ENCODE measurements at places on chromosomes 12 and 14.

DNA sequence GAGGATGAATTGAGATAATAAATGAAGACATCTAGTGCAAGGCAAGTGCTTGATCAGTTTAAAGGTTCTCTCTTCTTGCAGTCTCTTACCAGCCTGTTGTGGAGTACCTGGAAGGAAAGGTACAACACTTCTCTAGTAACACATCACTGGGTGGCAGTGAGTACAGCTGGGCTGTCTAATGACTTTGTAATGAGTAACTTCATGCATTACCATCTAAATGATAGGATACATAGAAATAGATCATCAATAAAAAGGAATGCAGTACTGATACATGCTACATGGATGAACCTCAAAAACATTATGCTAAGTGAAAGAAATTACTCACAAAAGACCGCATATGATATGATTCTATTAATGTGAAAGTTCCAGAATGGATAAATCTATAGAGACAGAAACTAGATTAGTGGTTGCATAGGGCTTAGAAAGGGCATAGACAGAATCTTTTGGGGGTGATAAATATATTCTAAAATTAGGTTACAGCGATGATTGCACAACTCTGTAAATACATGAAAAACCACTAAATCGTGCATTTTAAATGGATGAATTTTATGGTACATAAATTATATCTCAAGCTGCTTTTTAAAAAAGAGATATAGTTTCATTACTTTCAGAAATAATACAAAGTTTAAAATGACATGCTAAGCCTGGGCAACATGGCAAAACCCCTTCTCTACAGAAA is 224.4 kb downstream of the CHST11 start:
- no peak for DNase-seq

DNA sequence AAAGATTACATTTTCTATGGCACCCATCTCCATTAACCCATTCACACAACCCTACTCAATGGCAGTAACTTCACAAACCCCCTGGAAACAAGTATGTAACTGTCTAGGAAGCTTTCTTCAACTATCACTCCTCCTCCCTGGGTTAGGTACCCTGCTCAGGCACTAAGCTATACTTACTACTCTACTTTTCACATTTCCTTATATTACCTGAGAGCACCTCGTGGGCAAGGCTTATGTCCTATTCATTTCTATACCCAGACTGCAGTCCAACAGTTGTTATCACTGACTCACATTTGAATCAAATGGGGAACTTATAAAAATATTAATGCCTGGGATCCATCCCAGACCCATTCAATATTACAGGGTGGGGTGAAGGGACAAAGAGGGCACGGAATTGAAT is 4.6 kb downstream of the PAWR start:
- no peak for DNase-seq

- no peak for DNase-seq
These were observed 90.7 kb upstream of the ATP2B1 start for GRCh38 chr12:89799316-89799715.

DNA sequence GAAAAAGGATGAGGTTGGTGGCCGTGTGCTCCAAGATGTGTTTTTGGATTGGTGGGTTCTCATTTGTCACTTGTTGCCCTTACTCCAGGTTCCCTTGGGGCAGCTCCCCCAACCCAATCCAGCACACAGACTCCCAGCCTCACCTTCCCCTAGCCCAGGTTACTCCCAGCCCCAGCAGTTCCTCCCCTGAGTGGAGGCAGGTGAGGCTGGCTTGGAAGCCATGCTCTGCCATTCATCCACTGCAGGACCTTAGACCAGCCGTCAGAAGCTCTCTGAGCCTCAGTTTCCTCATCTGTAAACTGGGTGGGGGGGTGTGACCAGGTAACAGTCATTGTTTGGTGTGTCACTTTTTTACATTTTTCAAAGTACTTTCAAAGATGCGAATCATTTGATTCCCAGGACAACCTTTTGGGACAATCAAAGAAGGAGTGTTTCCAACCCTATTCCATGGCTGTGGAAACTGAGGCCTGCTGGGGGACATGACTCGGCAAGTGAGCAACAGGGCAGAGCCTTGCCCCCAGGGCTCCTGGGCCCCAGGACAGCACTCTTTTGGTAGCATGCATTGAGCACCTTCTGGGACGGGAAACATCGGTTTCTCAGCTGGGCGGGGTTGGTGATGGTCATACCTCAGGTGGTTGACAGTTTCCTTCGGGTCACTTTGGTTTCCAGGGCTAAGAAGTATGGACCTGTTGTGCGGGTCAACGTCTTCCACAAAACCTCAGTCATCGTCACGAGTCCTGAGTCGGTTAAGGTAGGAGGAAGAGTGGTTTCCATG is 7.2 kb downstream of the CYP46A1 start:
- no peak for DNase-seq

DNA sequence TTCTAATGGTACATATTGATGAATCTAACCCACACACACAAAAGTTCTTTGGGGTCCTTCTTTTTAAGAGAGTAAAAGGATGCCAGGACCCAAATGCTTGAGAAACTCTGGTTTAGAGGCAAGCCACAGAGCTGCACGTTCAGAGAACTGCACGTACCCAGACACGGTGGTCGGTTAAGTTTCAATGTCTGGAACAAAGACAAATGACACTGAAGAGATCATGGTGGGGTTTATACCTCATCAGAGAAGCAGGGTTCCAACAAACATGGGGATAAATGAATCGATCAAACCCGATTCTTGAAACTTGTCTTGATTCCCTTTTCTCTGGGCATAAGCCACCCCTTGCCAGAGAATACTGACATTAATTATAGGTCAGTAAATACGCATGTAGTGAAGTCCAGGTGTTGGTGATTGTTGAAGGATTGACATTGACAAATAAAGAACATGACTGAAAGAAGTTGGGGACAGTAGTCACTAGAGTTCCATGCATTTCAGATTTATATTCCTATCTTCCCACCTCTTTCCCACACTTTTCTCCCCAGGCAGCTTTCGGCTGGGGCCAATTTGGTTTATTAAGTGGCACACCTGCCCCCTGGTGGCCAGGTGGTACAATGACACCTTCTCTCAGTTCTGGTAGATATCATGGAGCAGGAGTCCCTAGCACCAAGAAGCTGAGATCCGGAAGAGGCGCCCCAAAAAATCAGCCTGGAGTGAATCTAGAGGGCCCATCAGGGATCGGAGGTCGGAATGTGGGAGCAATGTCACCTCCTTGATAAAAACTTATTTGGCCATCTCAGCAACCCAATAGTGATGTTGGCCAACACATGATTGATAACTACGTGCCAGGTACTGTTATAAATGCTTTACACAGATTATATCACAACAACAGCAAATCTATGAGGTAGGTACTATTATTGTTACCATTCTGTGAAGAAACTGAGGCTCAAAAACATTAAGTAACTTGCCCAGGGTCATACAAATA is 17.8 kb upstream of the HDAC7 start:
- peak; percentile 43 for DNase-seq

DNA sequence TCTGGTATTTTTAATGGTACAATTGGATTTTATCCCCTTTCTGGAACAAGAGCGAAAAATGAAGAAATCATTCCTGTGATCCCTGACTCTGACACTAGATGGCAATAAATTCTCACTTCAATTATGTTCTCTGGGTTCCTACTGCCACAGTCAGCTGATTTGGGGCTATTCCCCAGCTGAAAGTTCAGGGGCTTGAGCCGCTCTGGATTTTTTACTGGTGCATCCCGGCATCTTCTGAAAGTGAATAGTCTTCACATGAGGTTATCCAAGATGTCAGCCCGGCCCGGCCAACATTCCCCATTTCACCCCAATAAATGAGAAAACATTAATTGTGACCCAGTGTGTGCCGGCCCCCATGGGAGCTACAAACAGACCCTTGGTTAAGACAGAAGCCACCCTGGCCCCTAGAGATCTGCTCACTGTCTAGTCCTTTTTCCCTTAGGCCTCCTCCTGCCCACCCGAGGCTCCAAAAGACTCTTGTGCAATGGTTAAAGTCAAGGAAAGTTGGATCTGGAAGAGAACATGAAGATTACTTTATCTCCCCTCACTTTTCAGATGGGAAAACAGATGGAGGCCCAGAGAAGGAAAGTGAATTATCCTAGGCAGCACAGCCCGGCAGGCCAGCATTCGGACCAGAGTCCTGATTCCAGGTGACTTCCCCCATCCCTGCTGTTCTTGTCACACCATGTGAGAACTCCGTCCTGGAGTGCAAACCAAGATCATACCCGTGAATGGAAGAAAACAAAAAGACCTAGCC is 20.8 kb downstream of the CKAP4 start:
- DNase-seq, result no peak

GRCh38 chr14:90831821-90832220 is 15.6 kb upstream of the TTC7B start:
- DNase-seq, result no peak

DNA sequence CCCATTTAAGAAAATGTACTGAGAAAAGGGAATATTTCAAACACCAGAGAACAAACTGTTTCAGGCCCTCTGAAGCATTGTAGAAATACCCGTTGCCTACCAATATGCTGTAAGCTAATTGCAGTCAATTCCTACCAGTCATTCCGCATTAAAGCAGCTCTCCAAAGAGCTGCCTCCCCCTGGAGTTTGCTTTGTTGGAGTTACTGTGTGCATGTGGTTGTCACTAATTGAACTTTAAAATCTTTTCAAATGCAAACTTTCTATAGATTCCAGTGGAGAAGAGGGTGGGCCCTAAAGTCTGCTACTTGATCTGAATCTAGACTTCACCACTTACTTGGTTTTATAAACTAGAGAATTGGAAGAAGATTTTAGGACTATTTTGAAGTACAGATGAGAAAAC is 112.7 kb downstream of the PLXNC1 start:
- DNase-seq, result no peak

DNA sequence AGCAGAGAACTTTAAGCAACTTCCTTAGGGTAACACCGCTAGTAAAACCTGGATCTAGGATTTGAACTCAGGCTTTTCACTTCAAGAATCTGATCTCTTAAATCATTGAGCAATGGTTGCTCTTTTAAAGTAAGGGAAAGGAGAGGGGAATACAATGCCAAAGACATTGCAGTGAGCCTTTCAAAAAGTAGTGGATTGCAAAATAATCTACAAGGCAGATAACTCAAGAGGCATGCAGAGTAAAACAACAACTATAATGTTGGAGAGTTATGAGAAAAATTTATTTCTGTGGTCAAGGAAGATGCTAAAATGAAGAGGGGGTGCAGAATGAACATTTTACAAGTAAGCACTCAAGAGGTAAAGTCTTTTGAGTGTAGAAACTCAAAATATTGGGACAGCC is 432.6 kb downstream of the C12orf50 start:
- DNase-seq, result no peak

DNA sequence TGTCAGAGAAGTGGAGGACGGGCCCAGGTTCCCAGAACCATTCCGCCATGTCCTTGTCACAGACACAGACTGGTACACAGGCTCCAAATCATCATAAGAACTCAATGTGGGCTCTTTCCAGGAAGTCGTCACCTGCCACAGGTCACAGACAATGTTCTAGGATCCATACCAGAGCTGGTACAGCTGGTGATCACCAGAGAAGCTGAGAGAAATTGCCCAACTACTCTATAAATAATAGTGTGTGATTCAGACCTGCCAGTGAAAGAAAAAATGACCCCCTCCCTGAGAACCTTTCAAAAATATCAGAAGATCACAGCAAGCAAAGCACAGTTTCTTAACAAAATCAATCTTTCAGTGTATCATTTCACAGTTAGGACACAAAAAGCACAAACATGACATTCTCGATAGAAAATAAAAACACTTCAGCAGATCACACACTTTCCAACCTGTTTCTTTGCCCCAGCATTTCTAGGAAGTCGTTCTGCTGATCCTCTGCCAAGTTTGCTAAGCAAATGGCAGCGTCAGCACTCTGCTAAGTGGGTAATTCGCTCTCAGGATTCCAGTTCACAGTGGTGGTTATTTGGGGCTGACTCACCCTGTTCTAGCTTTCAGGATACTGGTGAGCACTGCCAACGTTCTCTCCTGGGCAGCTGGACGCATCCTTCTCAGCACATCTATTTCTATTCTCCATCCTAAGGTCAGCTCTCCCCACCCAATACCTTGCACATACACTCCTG is 223.3 kb upstream of the SFSWAP start:
- DNase-seq, result peak; percentile 21

- DNase-seq, result no peak
These were observed 17.5 kb downstream of the MLXIP start for GRCh38 chr12:122096014-122096413.

GRCh38 chr14:32469388-32470160 is 140.5 kb downstream of the AKAP6 start:
- no peak for DNase-seq

DNA sequence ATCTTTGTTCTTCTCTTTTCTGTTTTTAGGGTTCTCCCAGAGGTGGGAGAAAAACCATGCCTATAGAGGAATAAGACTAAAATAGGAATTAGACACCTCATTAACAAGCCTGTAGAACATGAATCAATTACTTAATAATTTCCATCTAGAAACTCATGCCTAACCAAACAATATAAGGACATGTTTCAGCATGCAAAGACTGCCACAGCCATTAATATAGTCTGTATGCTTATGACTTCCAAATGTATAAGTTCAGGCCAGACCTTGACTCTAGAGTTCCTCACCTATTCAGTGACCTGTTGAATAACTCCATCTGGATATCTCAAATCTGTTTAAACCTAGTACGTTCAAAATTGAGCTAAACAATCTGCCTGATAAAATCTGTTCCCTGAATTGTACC is 304.6 kb downstream of the BMP4 start:
- no peak for DNase-seq

GRCh38 chr12:123960856-123961255 is 11.8 kb downstream of the CCDC92 start:
- no peak for DNase-seq

DNA sequence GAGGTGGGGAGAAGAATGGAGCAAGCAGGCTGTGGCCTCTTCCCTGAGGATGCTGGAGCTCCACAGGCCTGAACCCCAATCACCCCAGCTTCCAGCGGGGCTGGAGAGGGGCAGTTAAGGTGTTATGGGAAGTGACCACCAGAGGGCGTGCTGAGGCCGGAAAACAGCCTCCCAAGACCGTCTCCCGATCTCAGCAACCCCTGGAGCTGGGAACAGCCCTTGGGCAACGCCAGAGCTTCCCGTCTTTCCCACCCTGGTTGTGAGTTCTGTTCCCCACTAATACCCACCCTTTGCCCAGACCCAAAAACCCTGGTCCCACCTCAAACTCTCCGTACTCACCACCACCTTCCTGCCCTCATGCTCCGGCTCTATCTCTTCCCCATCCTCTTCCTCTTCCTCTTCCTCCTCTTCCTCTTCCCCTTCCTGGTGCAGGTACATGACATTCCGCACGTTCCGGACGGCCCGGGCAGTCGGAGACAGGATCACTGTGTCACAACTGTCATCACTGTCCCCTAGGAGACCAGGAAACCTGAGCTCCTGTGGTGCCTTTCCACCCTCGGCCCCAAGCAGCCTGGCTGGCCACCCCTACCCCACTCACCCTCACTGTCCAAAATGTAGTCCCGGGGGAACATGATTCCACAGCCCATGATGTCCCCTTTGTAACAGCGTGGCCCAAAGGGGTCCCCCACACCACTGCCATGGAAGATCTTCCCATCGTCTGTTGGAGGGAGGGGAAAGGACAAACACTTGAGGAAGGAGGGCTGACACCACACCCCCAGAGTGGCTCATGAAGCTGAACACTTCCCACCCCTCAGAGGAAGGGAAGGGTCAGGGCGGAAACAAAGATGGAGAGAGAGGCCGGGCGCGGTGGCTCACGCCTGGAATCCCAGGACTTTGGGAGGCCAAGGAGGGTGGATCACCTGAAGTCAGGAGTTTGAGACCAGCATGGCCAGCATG is 12.9 kb downstream of the SPRYD3 start:
- DNase-seq, result no peak

- no peak for DNase-seq
These were observed 88.2 kb upstream of the NTF3 start for GRCh38 chr12:5343711-5344110.

Measured in occipital lobe (tissue), 3 donors.